Progenitor cell of endocrine pancreas (in vitro differentiated cells): ENCODE measurements at places on chromosomes 5 and 9. TPM values are rescaled to one million over a fixed set of nuclear protein-coding genes. Genes with fewer than 3 reads are reported as not detected.

DNA sequence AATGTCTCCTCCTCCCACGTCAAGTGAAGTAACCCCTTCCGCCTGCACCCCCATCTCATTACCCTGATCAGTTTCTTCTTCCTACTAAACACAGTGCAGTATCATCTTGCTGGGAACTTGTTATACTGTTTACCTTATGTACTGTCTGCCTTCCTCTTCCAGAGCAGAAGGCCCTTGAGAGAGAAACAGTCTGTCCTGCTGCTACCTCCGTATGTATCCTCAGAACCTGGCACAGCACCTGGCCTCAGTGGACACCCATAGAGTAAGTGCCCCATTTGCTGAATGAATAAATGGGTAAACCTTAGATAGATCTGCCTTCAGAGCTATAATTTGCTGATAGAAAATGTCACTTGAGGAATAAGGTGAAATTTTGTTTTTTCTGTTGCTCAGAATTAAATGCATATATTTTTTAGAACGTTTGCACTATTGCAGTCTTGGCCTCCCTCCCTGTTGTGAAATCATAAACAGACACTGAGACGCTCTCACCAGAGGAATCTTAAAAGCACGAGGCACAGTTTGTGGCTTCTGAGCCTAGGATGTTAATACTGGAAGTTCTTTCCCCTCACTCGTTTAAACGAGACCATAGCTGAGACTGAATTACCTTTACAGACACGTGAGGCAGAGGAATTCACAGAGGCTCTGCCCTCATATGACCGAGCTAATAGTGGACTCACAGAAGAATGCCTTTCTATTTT is 223.1 kb upstream of the DAP start:
- no peak for DNase-seq

- DNase-seq, result no peak
Measured at GRCh38 chr9:135905380-135906258, 1.7 kb downstream of the CAMSAP1 start.

Gene ZNF658
- 4.8 and 5.8 TPM in 2 replicates for total RNA-seq

Gene PCDHB3
- 9.1 and 9.4 TPM in 2 replicates for total RNA-seq

DNA sequence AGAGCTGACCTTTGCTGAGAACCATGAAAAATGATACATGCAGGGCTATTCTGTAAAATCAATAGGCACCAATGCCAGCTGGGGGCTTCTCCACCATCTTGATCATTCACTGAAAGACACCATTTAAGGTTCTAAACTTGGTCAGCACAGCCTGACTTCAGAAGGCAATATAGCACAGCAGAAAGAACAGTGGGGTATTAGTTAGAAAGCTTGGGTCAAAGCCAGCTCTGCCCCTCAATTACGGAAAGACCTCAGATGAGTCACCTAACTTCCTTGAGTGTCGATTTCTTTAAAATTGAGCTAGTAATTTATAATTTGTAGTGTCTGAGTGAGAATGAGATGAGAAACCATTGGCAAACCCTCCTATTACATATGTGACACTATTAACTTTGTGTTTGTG is 3.4 kb downstream of the TNC start:
- no peak for DNase-seq

- no peak for DNase-seq
Measured at GRCh38 chr9:93258818-93259489, 75.0 kb downstream of the WNK2 start.

Gene PCDHA1
- not detected in 2 replicates for total RNA-seq
